Stimulated activated CD8-positive, alpha-beta memory T cell treated with anti-CD3 and anti-CD28 coated beads, Interleukin-12 subunit alpha, Interleukin-12 subunit beta, amount 100 ng/mL, for 4 hours (primary cell): ENCODE measurements at places on chromosomes 1 and 21.

GRCh38 chr1:172442843-172443565 lies 865 bp downstream of the PIGC start:
- no peak for DNase-seq

DNA sequence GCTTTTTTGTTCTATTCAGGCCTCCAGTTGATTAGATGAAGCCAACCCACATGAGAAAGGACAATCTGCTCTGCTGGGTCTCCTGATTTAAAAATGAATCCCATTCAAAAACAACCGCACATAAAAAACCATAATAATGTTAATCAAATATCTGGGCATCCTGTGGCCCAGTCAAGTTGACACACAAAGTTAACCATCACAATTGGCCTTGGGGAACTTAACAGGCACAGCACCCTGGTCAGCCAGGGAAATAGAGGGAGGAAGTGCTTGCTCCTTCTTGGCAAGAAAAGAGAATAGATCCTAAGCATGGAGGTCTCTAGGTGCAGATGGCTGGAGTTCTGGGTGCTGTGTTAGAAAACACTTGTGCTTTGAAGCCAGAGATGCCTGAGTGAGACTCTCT lies 109.6 kb upstream of the OLIG2 start:
- no peak for DNase-seq

GRCh38 chr1:79662596-79662995 lies 656.1 kb upstream of the ADGRL4 start:
- DNase-seq, result no peak

DNA sequence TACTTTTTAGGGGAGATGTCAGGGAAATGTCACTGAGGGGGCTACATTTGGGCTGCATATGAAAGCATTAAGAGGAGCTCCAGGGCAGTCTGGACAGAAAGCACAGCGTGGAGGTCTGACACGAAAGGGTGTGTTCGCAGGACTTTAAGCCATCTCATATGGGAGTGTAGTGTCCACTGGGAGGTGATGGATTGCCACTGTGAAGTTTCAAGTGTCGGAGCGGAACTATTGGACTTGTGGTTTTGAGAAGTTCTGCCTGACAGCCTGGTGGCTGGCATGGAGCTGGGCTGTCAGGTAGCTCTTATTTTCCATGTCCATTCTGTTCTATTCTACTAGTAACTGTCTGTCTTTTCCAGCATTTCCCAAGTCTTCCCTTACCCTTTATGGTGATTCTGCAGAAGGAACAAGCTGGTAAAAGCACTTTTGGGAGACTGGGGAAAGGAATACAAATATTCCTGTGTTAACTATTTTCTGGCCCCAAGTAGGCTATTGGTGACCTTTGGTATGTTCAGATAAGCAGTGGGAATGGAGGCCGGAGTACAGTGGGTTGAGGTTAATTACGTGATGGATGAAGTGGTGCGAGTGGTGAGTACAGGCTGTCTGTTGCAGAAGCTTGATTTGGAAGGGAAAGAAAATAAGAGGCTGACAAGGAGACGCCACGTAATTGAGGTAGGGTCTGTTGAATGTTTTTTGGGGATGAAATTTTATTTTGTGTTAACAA lies 19.3 kb downstream of the B3GALT5 start:
- no peak for DNase-seq

GRCh38 chr1:86119214-86119764 lies 37.3 kb downstream of the COL24A1 start:
- no peak for DNase-seq

GRCh38 chr21:32094804-32095203 lies 184.0 kb downstream of the MIS18A start:
- no peak for DNase-seq

- no peak for DNase-seq
Observed at GRCh38 chr1:226066415-226067078, 4.0 kb downstream of the H3-3A start.

DNA sequence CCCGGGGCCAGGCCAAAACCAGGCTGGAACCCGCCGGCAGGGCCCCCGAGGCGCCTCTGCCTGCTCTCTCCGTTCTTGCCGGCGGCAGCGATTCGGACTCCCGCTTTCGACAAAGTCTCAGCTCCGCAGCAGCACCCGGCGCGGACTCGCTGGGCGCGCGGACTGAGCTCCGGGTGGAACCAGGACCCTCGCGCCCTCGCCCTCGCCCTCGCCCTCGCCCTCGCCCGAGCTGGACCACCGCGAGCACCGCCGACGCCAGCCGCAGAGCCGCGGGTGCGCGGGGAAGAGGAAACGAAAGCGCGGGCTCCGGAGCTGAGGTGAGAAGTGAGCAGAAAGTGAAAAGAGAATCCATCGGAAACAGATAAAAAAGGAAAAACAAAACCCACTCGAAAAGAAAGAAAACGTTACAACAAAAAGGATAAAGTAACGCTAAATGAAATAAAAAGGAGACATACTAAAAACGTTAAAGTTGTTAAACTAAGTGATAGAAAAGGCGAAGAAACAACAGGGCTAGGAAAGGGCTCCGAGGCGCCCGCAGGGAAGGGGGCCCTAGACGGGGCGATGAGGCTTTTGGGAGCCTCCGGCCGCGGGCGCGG lies 64.9 kb downstream of the MEF2D start:
- no peak for DNase-seq

GRCh38 chr1:65393347-65393746 lies 27.1 kb upstream of the LEPR start:
- DNase-seq, result no peak

- no peak for DNase-seq
Observed at GRCh38 chr1:41023279-41023990, 1.9 kb upstream of the SLFNL1 start.

DNA sequence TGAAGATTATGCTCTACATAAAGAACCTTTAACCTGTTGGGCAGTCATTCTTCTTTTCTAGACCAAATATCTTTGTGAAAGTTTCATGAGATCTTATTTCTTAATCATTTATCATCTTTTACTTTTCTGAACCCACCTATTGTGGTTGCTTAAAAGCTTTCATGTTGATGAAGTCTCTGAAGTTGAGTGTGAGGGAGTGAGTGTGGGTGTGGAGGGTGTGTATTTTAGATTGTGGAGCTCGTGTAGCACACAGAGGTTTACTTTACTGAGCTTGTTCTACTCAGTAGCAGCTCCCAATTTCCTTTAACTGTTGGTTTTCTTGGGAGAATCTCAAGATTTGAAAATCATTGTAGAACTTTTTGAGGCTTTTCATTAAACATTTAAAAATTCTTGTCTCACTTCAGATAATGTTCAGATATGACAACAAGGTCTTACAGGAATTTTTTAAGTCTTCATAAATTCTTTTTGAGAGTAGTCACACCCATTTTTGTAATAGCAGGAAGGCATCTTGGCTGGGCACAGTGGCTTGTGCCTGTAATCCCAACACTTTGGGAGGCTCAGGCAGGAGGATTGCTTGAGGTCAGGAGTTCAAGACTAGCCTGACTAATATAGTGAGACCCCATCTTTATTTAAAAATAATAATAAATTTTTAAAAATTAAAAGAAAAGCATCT lies 17.0 kb downstream of the SRRM1 start:
- DNase-seq, result no peak

DNA sequence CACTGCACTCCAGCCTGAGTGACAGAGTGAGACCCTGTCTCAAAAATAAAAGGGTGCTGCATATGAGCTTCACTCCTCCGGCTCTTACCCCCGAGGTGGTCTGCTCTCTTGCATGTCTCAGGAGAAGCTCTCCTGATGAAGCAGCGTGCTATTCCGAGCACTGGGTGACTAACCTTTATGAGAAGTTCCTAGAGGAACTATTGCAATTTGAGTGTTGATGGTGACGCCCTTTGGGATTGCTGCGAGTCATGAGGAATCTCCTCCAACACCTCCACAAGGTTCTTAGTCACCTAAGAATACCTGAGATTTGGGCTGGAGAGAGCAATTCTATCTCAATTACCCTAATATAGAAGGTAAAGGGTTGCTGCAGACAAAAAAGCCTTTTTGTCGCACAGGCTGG lies 40.8 kb upstream of the TINAGL1 start:
- DNase-seq, result no peak

GRCh38 chr1:176559474-176559873 lies 96.5 kb downstream of the PAPPA2 start:
- DNase-seq, result no peak

DNA sequence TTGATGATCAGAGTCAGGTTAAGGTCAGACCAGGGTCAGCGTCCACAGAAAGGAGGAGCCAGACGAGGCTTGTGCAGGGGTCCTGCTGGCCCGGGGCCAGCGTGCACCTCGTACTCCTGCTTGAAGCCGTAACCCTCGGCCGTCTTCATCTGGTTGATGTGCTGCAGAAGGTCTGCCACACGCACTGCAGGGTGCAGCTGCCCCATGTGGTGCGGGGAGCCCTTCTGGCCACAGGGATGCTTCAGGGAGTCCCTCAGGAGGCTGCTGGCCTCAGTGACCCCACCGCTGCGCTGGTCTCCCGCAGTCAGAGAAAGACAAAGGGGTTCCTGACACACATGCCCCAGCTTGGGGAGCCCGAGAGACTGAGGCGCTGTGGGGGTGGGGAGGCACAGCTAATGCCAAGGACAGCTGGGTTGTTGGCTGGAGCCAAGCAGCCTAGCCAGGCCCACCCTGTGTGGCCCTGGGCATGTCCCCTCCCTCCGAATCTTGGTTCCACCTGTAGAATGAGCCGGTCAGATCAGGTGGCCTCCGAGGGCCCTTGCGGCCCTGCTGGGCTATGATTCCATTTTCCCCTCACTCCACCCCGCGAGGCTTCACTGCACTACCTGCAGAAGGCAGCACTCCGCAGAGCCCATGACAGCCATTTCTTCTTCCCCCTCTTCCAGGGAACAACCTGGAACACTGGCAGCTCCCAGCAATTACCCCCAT lies 251.9 kb downstream of the PTPRU start:
- no peak for DNase-seq

DNA sequence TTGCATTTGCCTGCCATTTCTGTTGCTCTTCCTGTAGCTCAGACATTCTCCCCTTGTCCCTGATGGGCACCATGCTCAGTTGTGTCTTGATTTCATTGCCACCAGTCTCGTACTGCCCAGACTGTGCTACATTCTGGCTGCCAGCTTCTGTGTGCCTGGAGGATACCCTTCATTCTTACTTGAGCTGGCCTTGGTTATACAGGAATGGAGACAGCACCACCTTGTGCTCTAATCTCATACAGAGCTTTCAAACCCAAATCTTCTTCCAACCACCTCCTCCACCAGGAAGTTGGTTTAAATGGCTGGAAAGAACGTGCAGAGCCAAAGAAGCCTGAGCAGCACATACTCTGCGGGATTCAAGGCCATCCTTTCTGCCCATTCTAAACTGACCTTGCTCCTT lies 165.3 kb downstream of the SLC35F3 start:
- no peak for DNase-seq

- DNase-seq, result no peak
Observed at GRCh38 chr1:110360431-110360830, 21.3 kb downstream of the RBM15 start.

GRCh38 chr1:198619375-198620140 lies 19.3 kb upstream of the PTPRC start:
- no peak for DNase-seq

DNA sequence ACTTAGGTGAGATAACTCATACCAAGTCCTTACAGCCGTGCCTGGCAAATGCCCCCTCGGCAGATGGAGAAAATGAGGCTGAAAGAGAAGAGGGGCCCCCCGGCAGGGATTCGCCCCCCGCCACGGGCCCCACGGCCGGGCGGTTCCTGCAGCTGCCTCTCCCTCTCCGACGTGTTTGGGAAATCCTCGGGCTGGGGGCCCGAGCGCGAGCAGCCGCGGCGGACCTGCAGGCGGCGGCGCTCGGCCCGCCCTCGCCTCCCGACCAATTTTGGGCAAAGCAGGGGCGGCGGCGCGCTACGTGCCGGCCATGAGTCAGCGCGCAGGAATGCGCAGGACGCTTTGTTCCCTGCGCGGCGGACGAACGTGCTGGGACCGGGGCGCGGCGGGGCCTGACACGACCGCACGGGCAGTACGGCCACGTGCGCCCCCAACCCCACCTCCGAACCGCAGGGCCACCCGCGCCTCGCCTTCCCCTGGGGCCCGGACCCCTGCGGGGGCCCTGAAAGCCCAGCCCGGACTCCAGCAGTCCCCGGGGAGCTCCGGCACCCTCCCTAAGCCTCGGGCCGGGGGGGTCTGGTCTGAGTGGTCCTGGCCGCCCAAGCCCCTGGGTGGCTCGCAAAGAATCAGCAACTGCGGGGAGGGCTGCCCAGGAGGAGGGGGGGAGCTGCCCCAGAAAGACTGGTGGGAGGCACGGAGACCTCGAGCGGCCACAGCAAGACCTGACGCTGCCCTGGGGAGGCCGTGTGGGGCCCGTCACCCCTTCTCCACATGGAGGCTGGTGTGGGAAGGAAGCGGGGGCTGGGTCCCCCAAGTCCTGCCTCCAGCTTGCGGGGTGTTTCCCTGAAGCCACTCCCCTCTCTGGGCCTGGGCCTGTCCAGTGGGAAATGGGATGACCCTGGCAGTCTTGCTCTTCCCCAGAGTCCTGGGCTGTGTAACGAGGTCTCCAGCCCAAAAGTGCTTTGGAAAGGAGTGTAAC lies 11.9 kb upstream of the EDN2 start:
- DNase-seq, result no peak

DNA sequence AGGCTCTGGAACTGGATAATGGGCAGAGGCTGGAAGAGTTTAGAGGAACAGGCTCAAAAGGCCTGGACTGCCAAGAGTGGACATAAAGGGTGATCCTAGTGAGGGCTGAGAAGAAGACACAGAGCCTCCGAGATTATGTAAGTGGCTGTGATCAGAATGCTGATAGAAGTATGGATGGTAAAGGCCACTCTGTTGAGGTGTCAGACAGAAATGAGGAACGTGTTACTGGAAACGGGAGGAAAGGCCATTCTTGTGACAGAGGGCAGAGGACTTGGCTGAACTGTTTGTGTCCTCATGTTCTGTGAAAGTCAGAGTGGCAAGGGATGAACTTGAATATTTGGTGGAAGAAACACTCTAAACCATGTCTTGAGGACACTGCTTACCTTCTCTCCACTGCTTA lies 6.7 kb upstream of the ABCG1 start:
- DNase-seq, result no peak

DNA sequence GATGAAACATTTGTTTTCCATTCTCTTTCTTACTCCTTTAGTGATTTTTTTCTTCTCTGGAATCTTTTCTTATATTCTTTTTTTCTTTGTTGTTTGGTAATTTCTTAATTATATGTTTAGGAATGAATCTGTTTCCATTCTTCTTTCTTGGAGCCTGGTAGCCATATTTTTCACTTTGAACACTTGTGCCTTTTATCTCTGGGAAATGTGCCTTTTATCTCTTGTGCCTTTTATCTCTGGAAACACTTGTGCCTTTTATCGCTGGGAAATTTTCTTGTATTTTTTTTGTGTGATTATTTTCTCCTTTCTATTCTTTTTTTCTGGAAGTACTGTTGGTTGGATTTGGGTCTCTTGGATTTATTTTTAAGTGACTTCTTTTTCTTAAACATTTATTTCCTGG lies 118.2 kb downstream of the LEPR start:
- DNase-seq, result no peak

GRCh38 chr1:222225316-222225691 lies 322.6 kb downstream of the HHIPL2 start:
- no peak for DNase-seq

GRCh38 chr1:107142140-107142542 lies 1.3 kb downstream of the NTNG1 start:
- DNase-seq, result no peak
